ENCODE measurements at places on chromosomes 5 and 9. TPM values are rescaled to one million over a fixed set of nuclear protein-coding genes. Genes with fewer than 3 reads are reported as not detected.

DNA sequence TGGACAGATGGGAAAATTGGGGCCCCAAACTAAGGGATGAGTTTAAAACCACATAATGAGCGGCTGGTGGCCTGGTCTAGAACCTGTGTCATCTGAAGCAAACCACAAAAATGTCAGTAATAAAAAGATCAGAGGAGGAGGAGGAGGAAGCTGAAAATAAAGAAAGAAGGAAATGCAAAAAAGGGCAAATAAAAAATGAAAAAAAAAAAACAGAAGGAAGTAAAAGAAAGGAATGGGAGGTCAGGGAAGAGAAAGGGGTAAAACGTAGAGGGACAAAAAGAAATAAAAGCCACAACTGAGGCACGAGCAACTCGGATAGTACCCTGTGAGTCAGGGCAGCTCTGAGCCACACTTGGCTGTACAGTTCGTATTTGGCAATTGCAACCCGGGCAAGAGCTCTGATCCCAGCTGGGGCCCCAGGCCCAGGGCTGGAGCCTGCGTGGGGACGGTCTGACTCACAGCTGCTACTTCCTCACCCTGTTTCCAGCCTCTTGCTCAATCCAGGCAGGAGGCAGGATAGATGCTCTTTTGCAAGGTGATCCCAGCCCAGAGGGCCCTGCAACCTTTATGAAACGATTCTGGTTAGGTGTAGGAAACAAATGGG lies 137.9 kb upstream of the TRIM32 start:
- no peak overlapping the region for H3K4me3 ChIP-seq
- peak; percentile 55 for DNase-seq

Gene ZNF474
- not detected for total RNA-seq

DNA sequence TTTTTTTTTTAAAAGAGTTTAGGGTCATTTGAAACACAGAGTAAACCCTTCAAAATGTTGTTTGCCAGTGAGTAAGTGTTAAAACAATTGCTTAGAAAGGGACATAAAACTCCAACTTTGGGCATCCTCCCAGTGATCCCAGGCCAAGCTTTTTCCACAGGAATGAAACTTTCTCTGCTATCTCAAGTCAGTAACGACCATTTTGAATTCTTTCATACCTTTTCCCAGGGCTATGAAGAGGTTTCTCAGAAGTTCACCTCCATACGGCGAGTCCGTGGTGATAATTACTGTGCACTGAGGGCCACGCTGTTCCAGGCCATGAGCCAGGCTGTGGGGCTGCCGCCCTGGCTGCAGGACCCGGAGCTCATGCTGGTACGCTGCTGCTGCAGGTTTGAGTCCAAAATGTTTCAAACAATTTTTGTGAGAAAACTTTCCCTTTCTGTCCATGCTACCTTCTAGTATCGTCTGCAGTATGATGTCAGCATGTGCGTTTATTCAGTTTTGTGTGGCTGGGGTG lies 16.8 kb downstream of the OTULIN start:
- H3K4me3 ChIP-seq, result no peak overlapping the region
- H3K4me1 ChIP-seq, result no peaks in the 10 kb centered on the region
- DNase-seq, result no peak
- H3K27ac ChIP-seq, result no peak overlapping the region

- no peak overlapping the region for H3K27ac ChIP-seq
- H3K36me3 ChIP-seq, result no peaks in the 10 kb centered on the region
- H3K27me3 ChIP-seq, result no peaks in the 10 kb centered on the region
- no peak for DNase-seq
Observed at GRCh38 chr5:9350301-9350797, 195.5 kb downstream of the SEMA5A start.

Gene HACD4
- total RNA-seq, result not detected

GRCh38 chr9:81598123-81598497 lies 91.2 kb downstream of the TLE1 start:
- H3K27ac ChIP-seq, result no peak overlapping the region
- no peak for DNase-seq
- H3K36me3 ChIP-seq, result no peaks in the 10 kb centered on the region
- H3K4me3 ChIP-seq, result no peak overlapping the region
- no peaks in the 10 kb centered on the region for H3K27me3 ChIP-seq
- H3K4me1 ChIP-seq, result no peaks in the 10 kb centered on the region

Gene MYO10
- total RNA-seq, result 67.6 TPM

Gene PCDHGA6
- 0.49 TPM for total RNA-seq

DNA sequence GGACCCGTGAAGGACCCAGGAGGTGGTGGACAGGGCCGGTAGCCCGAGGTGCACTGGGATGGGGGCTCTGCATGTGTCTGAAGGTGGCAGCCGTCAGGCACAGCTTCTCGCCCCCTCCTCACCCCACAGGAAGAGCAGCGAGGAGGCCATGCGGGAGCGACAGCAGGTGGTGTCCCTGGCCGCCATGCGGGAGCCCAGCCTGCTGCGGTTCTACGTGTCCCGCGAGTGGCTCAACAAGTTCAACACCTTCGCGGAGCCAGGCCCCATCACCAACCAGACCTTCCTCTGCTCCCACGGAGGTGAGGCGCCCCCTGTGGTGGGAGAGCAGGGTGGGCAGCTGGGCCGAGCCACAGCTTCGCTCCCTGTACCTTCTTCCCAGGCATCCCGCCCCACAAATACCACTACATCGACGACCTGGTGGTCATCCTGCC lies 39.9 kb downstream of the USP20 start:
- no peaks in the 10 kb centered on the region for H3K36me3 ChIP-seq
- H3K27me3 ChIP-seq, result no peaks in the 10 kb centered on the region
- H3K4me1 ChIP-seq, result no peaks in the 10 kb centered on the region
- no peak overlapping the region for H3K4me3 ChIP-seq
- no peak overlapping the region for H3K27ac ChIP-seq
- DNase-seq, result no peak

Gene ANKRD18A
- 2.6 TPM for total RNA-seq

Gene IL4
- not detected for total RNA-seq

GRCh38 chr5:37860206-37860605 lies 20.4 kb upstream of the GDNF start:
- H3K27ac ChIP-seq, result no peak overlapping the region
- no peaks in the 10 kb centered on the region for H3K27me3 ChIP-seq
- H3K36me3 ChIP-seq, result no peaks in the 10 kb centered on the region
- H3K4me1 ChIP-seq, result no peaks in the 10 kb centered on the region
- no peak for DNase-seq

- no peak for DNase-seq
- peaks cover 32% of the 10 kb centered on the region for H3K4me1 ChIP-seq
- no peak overlapping the region for H3K4me3 ChIP-seq
- H3K27me3 ChIP-seq, result no peaks in the 10 kb centered on the region
- peak overlapping the region; percentile 56 for H3K27ac ChIP-seq
Observed at GRCh38 chr9:95023217-95024003, 294.1 kb downstream of the FANCC start.

GRCh38 chr5:181167814-181168488 lies 20.6 kb downstream of the OR2V2 start:
- H3K4me3 ChIP-seq, result no peak overlapping the region
- no peaks in the 10 kb centered on the region for H3K27me3 ChIP-seq
- H3K27ac ChIP-seq, result no peak overlapping the region

Gene IFNA13
- total RNA-seq, result not detected

- H3K4me1 ChIP-seq, result no peaks in the 10 kb centered on the region
- peaks cover 2% of the 10 kb centered on the region for H3K36me3 ChIP-seq
- no peak for DNase-seq
Observed at GRCh38 chr5:87302061-87302460, 34.4 kb downstream of the RASA1 start.

DNA sequence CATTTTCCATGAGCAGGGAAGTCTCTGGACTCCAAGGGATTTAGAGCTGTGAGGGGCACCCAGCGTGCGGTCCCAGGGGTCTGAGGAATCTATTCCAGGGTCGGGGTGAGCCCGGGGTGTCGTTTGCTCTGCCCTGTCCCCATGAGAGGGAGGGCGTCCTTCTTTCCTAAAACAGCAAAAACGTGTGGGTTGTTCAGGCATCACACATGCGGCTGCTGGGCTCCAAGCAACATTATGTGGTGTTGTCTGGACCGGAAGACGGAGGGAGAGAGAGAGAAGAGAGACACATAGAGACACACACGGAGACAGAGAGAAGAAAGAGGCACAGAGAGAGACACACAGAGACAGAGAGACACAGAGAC lies 42.7 kb upstream of the COL5A1 start:
- H3K4me1 ChIP-seq, result peaks cover 23% of the 10 kb centered on the region
- no peaks in the 10 kb centered on the region for H3K36me3 ChIP-seq
- H3K27ac ChIP-seq, result no peak overlapping the region
- no peaks in the 10 kb centered on the region for H3K27me3 ChIP-seq
- H3K4me3 ChIP-seq, result no peak overlapping the region

Gene IFNA21
- total RNA-seq, result not detected

- no peaks in the 10 kb centered on the region for H3K4me1 ChIP-seq
- H3K27ac ChIP-seq, result no peak overlapping the region
- no peak for DNase-seq
- H3K36me3 ChIP-seq, result no peaks in the 10 kb centered on the region
Observed at GRCh38 chr5:117568622-117569021, 994.0 kb upstream of the SEMA6A start.

- no peaks in the 10 kb centered on the region for H3K36me3 ChIP-seq
- no peak for DNase-seq
- no peak overlapping the region for H3K4me3 ChIP-seq
Observed at GRCh38 chr5:109584986-109585599, 104.6 kb upstream of the MAN2A1 start.

- no peak overlapping the region for H3K27ac ChIP-seq
- DNase-seq, result no peak
- no peaks in the 10 kb centered on the region for H3K36me3 ChIP-seq
- H3K27me3 ChIP-seq, result no peaks in the 10 kb centered on the region
- H3K4me1 ChIP-seq, result no peaks in the 10 kb centered on the region
- H3K4me3 ChIP-seq, result no peak overlapping the region
Observed at GRCh38 chr5:72722792-72723452, 93.5 kb upstream of the TNPO1 start.
